ENCODE measurements at places on chromosomes 5 and 9.

- DNase-seq = no peak
Observed at GRCh38 chr5:102528600-102528999, 29.8 kb upstream of the SLCO6A1 start.

- no peak for DNase-seq
Observed at GRCh38 chr9:75995066-75995465, 104.6 kb downstream of the PCSK5 start.

DNA sequence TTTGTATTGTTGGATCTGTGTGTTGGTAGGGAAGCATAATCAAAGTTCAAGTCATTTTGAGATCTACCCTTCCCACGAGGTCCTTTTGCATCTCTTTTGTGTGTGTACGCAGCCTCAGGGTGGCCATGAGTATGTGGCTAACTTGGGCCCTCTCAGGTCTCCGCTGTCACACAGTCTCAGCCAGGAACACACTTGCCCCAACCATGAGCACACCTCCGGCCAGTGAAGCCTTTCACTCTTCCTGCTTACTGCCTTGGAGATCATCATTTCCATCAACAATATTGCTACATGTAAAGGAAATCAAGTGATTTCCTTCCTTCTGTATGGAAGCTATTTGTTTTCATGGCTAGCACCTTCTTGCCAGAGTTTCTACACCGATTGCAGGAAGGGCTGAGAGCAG, 13.9 kb downstream of the ZNF346 start:
- no peak for DNase-seq

DNA sequence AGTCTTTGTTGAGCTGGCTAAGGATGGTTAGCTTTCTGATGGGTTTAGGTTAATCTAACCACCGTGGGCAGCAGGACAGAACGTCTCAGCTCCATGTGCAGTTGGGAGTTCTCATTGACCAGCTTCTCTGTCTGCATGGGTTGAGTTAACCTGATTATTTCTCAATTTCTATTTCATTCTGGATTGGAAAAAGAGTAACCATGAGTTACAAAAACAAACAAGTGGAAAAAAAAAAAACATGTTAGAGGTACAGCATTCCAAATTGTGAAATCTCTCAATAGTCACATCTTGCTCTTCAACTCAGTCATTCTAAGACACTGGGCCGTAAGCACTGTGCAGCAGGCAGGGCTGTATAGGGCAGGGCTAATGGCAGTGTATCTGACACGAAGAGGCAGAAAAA, 343.7 kb upstream of the KLF4 start:
- DNase-seq = no peak

- no peak for DNase-seq
Observed at GRCh38 chr5:23139338-23140171, 286.4 kb upstream of the CDH12 start.

- DNase-seq = peak; percentile 79
Observed at GRCh38 chr9:137240318-137240840, 708 bp upstream of the TUBB4B start.

DNA sequence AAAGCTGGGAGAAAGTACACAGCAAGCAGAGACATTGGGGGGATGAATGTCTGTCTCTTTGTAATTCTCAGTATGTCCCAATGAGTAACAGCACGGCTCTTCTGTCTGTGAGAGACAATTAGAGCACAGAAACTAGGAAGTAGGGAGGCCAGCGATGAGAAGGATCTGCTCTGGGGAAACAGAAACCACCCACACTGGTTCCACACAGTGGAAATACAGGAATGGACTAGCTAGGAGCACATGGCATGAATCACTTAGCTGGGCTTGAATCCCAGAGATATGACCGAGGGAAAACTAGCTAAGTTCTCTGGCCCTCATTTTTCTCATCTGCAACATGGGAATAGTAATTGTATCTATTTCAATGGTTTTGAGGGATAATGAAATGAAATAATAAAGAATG, 895.9 kb downstream of the TLE4 start:
- DNase-seq = no peak

- DNase-seq = no peak
Observed at GRCh38 chr5:119323601-119324000, 32.2 kb upstream of the TNFAIP8 start.

DNA sequence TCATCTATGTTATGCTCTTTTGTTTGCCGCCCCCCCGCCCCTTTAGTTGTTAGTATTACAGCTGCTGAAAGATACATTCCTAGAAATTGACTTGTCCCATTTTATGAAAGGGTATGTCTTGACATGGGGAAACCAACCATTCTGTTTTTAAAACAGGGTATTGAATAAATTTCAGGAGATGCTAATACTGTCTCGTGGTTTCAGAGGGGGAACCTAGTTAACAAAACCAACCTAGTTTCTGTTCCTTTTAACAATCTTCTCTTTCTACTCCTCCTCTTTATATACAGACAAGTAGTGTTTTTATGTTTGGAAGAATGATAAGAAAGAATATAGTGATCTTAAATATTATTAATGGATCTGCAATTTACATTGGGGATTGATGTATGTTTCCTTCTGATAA, 3.5 kb downstream of the PIP5K1B start:
- peak; percentile 51 for DNase-seq

DNA sequence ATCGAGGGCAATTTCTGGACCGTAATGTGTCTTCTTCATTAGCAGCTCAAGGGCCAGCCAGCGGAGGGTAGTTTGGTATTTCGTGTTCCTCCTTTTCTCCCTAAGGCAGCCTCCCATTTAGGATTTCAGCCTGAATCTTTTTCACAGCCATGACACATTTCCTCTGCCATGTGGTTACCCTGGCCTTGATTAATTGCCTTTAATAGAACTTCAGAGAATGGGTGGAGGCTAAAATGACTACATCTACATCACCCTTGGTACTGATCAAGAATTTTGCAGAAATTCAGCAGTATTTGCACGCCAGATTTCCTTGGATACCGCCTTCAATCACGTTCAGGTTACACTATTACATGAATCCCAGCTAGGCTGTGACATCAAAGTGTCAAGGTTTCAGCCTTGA, 58.0 kb downstream of the ADAMTS16 start:
- no peak for DNase-seq

DNA sequence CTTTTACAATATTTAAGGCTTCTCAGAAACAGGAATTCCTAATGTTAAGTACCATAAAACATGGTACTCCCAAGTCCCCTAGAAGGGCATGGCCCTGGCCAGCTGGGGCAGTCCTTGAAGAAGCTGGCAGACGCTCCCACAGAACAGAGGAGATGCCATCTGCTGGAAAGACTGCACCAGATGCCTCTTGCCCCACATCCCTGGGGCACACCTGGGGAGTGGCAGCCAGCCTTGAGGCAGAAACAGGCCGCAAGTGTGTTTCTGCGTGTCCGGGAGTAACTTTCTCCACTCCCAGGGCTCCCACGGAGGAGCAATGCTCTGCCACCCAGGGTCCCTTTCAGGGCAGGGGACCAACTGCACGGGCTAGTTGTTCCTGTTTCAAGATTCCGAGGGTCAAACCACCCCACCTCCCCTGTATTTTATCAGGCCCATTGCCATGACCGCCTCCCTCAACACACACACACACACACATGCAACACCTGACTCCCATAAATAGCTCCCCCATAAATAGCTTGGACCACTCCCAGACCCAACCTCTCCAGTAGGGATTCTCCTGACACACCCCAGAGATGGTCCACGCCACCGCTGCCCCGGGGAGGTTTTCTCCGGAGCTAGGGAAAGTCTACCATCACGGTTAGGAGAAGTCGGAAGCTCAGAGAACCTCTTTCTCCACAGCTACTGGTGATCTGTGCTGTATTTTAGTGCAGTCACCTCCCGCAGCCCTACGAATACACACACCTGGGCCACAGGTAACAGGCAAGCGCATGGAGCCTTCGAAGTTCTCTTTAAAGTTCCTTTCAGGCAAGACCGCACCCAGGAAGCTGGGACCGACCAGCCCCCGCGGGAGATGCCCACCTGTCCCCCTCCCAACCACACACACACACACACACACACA, 1.5 kb downstream of the SPOCK1 start:
- DNase-seq = no peak

DNA sequence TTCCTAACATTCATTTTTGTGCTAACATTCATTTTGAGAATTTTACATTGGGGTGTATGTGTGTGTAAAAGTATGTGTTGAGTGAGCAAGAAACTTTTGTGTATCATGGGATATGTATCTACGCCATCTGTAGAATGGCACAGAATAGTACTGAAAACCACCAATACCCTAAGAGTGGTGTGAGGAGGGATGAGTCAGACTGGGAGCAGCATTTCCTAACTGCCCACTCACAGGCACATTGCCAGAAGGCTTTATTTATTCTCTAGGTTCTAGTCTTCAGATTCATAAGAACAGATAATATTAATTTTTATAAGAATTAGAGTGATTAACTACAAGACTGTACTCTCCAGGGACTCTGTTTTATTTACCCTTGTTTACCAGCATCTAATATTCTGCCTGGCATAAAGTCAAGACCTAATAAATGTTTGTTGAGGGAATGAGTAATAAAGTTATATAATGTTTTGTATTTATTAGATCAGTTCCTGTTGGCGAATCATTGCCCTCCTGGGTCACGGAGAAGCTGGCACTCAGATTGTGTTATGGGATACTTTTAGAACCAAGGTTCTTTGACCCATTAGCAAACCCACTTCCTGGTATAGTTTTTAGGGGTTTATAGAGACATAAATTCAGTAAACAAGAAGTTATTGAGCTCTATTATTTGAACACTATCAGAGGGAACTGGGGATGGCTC, 159.1 kb upstream of the PPP2R2B start:
- no peak for DNase-seq

DNA sequence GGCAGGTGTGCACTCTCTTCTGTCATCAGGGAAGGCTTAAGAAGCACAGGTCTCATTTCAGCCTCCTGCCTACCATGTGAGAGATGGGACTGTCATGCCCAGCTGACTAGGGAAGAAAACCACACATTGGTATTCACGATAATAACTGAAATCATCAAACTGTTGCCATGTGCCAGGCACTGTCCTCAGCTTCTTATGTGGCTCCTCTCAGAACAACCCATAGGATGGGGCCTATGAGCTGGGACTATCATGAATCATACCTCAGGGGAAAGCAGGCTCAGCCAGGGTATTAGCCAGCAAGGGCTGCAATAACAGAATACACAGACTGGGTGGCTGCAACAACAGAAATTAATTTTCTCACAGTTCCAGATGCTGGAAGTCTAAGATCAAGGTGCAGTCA, 3.3 kb downstream of the AFAP1L1 start:
- no peak for DNase-seq

DNA sequence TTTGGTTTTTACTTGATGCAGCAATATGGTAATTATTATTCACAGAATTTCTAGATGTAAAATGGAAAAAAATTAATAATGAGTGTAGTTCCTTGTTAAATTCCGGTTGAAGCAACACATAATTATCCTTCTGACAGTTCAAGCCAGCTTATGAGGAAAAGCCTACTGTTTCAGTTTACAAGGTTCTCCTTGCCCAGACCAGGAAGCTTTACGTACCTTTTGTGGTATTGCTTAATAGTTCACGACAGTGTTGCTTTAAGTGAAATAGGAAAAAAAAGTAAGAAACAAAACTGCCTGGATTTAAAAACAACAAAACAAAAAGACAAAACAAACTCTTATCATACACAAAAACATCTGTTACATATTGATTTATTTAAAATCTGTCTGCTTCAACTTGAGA, 547.3 kb upstream of the C9orf72 start:
- DNase-seq = no peak

- no peak for DNase-seq
Observed at GRCh38 chr9:21677834-21678233, 124.6 kb upstream of the MTAP start.

DNA sequence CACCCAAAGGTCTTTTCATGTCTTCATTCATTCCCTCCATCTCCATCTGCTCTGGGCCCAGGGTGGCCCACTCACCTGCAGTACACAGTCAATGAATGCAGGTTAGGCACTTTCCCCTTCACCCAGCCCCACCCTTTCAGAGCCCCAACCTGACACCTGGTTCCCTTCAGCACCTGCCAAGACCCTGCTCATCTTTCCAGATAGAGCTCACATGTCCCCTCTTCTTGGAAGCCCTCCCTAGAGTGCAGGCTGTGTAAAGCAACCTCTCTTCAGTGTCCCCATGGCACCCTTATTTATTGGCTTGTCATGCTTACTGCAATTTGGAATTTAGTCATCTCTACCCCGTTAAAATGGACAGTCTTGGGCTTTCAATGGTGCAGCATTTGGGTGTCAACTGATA, 13.0 kb upstream of the CPEB4 start:
- DNase-seq = no peak

DNA sequence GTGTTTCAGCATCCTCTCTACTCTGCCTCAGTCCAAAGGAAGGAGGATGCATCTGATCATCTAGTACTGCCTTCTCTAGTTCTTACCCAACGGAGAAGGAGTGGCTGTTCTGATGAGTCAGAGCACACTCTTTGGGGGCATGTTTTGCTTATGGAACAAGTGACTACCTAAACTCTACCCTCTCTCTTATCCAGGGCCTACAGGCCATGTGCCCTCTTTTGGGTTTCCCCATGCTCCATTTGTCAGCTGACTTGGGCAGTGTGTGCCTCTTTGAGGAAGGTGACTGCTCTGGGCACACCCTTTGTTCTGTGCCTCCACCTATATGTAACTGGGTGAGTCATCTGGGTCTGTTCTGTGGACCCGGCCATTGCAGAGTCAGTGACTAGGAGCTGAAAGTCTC, 89.6 kb upstream of the BNC2 start:
- no peak for DNase-seq

DNA sequence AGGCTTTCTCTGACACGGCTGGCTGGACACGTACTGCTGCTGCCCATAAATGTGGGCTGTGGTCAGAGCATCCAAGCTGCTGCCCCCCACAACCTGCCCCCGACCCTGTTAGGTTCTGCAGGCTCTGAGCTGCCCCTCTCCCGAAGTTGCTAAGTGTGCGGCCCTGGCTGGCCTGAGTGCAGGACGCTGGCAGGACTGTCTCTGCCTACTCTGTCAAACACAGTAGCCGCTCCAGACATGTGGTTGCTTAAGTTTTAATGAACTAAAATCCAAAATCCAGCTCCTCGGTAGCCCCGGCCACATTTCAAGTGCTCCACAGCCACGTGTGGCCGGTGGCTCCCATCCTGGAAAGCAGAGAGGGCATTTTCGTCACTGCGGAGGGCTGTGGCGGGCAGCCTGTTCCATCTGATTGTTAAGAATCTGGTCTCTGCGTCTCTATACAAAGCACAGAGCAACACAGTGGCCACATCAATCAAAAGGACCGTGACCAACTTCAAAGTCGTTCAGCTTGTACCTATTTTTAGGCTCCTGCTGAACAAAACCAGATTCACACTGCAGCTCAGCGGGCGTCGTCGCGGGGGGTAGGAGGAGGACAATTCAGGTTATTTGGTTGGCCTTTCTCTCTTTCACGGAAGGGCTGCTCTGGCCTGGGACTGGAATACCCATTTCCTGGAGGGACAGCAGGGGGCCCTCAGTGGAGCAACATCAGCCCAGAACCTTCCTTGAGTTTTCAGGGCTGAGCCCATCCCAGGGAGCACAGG, 68.9 kb downstream of the PTCH1 start:
- no peak for DNase-seq
